Activated T-helper 1 cell treated with anti-CD3 and anti-CD28 coated beads, Interleukin-12 subunit alpha, Interleukin-12 subunit beta, Interleukin-2, Interleukin-4 antibody, amounts not matched to agents 30 ng/mL and 10 ng/mL and 1 ng/mL, durations not matched to agents 14 hours and 24 hours and 36 hours (primary cell): ENCODE measurements at places on chromosomes 3 and 15.

GRCh38 chr15:91128016-91128415 lies 28.0 kb downstream of the SV2B start:
- DNase-seq = no peak
- H3K36me3 ChIP-seq = no peaks in the 10 kb centered on the region
- peaks cover 16% of the 10 kb centered on the region for H3K27me3 ChIP-seq
- no peaks in the 10 kb centered on the region for H3K4me1 ChIP-seq

- H3K27ac ChIP-seq = no peak overlapping the region
- no peak overlapping the region for H3K4me3 ChIP-seq
- no peaks in the 10 kb centered on the region for H3K27me3 ChIP-seq
- peaks cover 32% of the 10 kb centered on the region for H3K36me3 ChIP-seq
- no peak for DNase-seq
These were observed 47.0 kb downstream of the PSMD6 start for GRCh38 chr3:63976161-63976871.

- H3K27me3 ChIP-seq = no peaks in the 10 kb centered on the region
- DNase-seq = no peak
- H3K4me3 ChIP-seq = no peak overlapping the region
- H3K27ac ChIP-seq = no peak overlapping the region
These were observed 7.0 kb upstream of the UBE2Q2 start for GRCh38 chr15:75835990-75836958.

DNA sequence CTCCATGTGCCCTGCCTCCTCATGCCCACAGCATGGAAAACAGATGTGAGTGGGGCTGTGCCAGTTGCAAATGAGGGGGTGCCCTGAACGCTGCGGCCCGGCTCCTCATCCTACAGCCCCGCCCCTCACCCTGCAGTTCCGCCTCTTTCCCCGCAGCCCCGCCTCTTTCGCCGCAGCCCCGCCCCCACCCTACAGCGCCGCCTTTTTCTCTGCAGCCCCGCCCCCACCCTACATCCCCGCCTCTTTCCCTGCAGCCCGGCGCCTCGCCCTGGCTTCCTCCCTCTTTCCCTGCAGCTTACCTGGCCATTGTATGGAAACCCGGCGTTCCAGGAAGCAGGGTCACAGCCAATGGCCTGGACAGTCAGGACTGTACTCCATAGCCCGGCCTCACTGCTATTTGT lies 284.9 kb downstream of the TLE3 start:
- peaks cover 3% of the 10 kb centered on the region for H3K4me1 ChIP-seq
- no peak for DNase-seq
- H3K27ac ChIP-seq = no peak overlapping the region
- no peak overlapping the region for H3K4me3 ChIP-seq
- peaks cover 1% of the 10 kb centered on the region for H3K36me3 ChIP-seq

- peaks cover 5% of the 10 kb centered on the region for H3K4me1 ChIP-seq
- H3K27me3 ChIP-seq = no peaks in the 10 kb centered on the region
- no peak overlapping the region for H3K4me3 ChIP-seq
These were observed 291.6 kb downstream of the ADAMTS17 start for GRCh38 chr15:100049936-100050876.

GRCh38 chr3:117510396-117510795 lies 800.8 kb downstream of the TUSC7 start:
- no peaks in the 10 kb centered on the region for H3K4me1 ChIP-seq
- no peaks in the 10 kb centered on the region for H3K36me3 ChIP-seq
- no peak overlapping the region for H3K27ac ChIP-seq
- DNase-seq = no peak
- no peaks in the 10 kb centered on the region for H3K27me3 ChIP-seq

- H3K27me3 ChIP-seq = no peaks in the 10 kb centered on the region
- no peak overlapping the region for H3K4me3 ChIP-seq
- H3K36me3 ChIP-seq = no peaks in the 10 kb centered on the region
- no peak overlapping the region for H3K27ac ChIP-seq
These were observed 725.3 kb downstream of the SI start for GRCh38 chr3:164352991-164353390.
